ENCODE measurements at places on chromosomes 2 and 18. TPM values are rescaled to one million over a fixed set of nuclear protein-coding genes. Genes with fewer than 3 reads are reported as not detected.
A peak's percentile ranks its signal among the peaks of the same experiment; 100 is the strongest.

The DCC gene
- 3.1 TPM for total RNA-seq

DNA sequence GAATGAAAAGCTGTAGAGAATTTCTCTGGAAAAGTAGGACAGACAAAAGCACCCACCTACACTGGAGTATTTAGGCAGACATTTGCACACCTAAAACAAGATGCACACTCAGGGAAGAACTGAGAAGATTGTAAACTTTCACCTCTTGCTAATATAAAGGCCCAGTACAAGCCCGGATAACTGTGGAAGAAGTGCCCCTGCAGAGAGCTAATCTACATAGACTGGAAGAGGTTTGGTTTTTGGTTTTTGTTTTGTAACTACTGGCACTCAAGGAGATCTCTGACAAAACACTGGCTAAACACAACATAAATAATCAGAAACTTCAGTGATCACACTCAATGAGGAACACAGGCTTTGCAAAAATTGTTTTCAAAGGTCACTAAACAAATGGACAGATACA is 782.2 kb upstream of the SLC8A1 start:
- no peak for DNase-seq
- H3K36me3 ChIP-seq: no peaks in the 10 kb centered on the region
- H3K27ac ChIP-seq: no peak overlapping the region
- no peaks in the 10 kb centered on the region for H3K4me1 ChIP-seq
- H3K4me3 ChIP-seq: no peak overlapping the region

DNA sequence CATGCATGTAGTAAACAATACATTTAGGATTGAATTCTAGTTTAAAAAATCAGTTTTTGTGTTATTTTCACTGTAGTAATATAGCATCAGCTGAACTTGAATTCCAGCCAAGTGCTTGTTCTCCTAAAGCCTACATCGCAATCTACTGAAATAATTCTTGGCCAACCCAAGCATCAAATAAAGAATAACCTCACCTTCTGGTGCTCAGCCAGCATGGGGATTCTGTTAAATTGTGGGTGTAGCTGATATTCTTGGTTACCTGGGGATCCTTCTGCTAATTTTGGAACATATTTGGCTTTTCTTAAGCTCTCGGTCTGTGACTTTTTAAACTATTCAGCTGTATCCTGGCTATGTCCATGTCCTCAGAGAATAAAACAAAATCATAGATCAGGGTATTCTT is 248.8 kb downstream of the NRXN1 start:
- no peaks in the 10 kb centered on the region for H3K27me3 ChIP-seq
- DNase-seq: no peak
- no peaks in the 10 kb centered on the region for H3K4me1 ChIP-seq
- H3K36me3 ChIP-seq: no peaks in the 10 kb centered on the region

The REG3A gene
- total RNA-seq: 0.44 TPM

DNA sequence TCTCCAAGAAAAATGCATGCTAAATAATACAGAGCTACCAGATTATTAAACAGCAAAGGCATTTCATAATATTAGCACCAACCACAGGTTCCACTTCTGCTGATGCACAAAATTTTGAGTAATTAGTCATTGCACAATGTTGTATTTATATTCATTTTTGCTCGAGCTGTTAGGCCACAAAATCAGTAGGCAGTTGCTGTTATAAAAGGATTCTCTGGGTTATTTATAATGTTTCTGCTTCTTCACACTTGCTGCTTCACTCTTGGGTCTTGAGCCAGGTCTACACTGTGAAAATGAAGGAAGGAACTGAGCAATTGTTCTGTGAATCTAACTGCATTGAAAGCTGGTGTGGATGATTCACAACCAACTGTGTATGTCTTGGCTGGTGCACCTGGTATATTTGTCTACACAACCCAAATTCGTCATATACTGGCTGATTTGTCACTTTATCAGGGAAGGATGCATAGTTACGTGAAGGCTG is 38.3 kb downstream of the MRPL33 start:
- no peak for DNase-seq
- peak overlapping the region; percentile 37 for H3K27ac ChIP-seq
- no peak overlapping the region for H3K4me3 ChIP-seq
- H3K4me1 ChIP-seq: peaks cover 19% of the 10 kb centered on the region
- no peaks in the 10 kb centered on the region for H3K36me3 ChIP-seq

- no peak overlapping the region for H3K27ac ChIP-seq
- H3K36me3 ChIP-seq: no peaks in the 10 kb centered on the region
- peaks cover 22% of the 10 kb centered on the region for H3K4me1 ChIP-seq
- H3K4me3 ChIP-seq: no peak overlapping the region
- no peaks in the 10 kb centered on the region for H3K27me3 ChIP-seq
- no peak for DNase-seq
Measured at GRCh38 chr2:237669283-237669627, 41.9 kb downstream of the LRRFIP1 start.

GRCh38 chr2:95174031-95174542 is 8.5 kb downstream of the ZNF2 start:
- H3K36me3 ChIP-seq: no peaks in the 10 kb centered on the region
- no peak overlapping the region for H3K4me3 ChIP-seq
- no peak for DNase-seq
- no peaks in the 10 kb centered on the region for H3K4me1 ChIP-seq
- H3K27me3 ChIP-seq: no peaks in the 10 kb centered on the region

The TRIM54 gene
- not detected for total RNA-seq

GRCh38 chr2:136058262-136058661 is 59.7 kb downstream of the CXCR4 start:
- no peaks in the 10 kb centered on the region for H3K27me3 ChIP-seq
- no peaks in the 10 kb centered on the region for H3K36me3 ChIP-seq
- no peak for DNase-seq
- no peak overlapping the region for H3K27ac ChIP-seq

DNA sequence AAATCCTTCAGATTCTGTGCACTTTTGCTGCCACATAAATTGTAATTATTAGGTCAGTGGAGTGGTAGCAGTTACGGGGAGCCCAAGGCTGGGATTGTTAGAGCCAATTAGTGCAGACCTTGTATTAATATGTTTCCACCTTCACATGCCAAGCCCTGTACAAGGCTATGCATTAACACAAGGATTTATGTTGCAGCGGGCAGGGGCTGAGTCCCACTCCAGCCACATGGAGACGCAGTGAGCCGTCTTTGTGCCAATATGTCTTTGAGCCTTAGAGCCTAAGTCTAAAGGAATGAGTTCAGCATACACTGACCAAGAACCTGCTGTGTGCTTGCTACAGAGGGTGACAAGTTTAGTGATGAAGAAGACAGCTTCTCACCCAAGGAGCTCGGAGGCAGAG is 238.2 kb downstream of the TSN start:
- H3K27me3 ChIP-seq: no peaks in the 10 kb centered on the region
- H3K27ac ChIP-seq: no peak overlapping the region
- peaks cover 1% of the 10 kb centered on the region for H3K4me1 ChIP-seq
- H3K36me3 ChIP-seq: no peaks in the 10 kb centered on the region
- no peak for DNase-seq

- no peak overlapping the region for H3K27ac ChIP-seq
- H3K4me3 ChIP-seq: no peak overlapping the region
- no peaks in the 10 kb centered on the region for H3K27me3 ChIP-seq
- no peaks in the 10 kb centered on the region for H3K4me1 ChIP-seq
Measured at GRCh38 chr2:200800458-200800857, 11.3 kb upstream of the BZW1 start.
